ENCODE measurements at places on chromosomes 11 and 22.

- DNase-seq: no peak
Measured at GRCh38 chr11:18749681-18750319, 23.8 kb upstream of the IGSF22 start.

DNA sequence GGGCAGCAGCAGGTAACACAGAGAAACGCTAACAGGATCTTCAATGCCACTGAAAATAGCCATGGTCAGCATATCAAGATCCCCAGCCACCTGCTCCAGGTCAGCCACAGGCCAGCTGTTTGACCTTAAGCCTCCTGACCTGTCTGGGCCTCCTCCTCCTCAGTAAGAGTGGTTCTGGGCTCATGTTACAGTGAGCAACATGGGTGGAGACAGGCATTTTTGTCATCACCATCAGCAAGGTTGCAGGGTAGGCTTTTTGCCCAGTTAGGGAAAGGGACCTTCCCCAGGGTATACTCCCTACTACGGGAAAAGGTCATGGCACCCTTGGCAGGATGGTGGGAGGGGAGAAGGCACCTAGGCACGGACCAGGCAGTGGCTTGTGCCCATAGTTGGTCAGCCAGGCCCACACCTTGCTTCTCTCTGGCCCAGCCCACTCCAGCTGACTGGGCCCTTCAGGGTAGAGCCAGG is 131.8 kb upstream of the PARVA start:
- DNase-seq: no peak

- DNase-seq: no peak
Measured at GRCh38 chr11:74403607-74404321, 5.5 kb upstream of the PGM2L1 start.

DNA sequence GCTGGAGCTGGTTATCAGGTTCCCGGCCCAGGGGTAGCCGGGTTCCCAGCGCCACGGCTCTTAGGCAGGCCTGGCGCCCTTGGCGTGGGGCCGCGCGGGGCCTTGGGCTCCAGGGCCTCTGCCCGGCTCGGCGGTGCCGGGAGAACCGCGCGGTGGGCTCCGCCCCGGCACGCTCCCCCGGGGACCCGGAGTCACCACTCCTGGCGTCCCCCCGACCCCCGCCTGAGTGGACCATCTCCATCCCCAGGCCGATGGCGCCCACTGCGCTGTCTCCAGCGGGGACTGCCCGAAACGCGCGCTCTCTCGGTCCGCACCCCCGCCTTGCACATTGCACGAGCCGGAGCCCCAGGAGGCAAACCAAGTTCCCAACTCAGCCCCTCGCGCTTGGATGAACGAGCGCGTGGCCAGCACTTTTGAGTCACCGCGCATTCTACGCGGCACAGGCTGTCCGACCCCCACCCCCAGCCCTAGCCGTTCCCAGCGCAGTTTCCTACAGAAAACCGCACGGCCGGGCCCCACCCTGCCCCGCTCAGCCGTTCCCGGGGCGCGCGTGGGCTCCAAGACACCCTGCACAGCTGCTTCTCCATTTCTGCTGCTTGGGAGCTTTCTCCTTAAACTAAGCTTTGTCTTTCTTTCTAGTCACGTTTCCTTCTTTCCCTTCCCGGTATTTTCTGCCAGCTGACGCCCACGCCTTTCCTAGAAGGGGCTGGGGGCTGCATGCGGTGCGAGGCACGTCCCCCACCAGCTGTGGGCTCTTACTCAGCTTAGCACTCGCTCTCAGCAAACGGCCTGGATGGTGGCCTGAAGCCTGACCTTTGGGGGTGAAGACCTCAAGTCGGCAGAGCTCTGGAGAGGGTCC is 650 bp upstream of the CHID1 start:
- DNase-seq: no peak

GRCh38 chr22:45905326-45905923 is 71.5 kb downstream of the WNT7B start:
- no peak for DNase-seq

- no peak for DNase-seq
Measured at GRCh38 chr11:69005183-69005630, 7.8 kb downstream of the MRGPRF start.

- no peak for DNase-seq
Measured at GRCh38 chr22:40414838-40415505, 44.6 kb downstream of the SGSM3 start.

- DNase-seq: no peak
Measured at GRCh38 chr11:57303990-57304579, 20.7 kb downstream of the TNKS1BP1 start.

- no peak for DNase-seq
Measured at GRCh38 chr11:123509737-123510578, 79.9 kb downstream of the GRAMD1B start.

GRCh38 chr22:21816787-21817496 is 50.5 kb downstream of the MAPK1 start:
- DNase-seq: peak; percentile 72

DNA sequence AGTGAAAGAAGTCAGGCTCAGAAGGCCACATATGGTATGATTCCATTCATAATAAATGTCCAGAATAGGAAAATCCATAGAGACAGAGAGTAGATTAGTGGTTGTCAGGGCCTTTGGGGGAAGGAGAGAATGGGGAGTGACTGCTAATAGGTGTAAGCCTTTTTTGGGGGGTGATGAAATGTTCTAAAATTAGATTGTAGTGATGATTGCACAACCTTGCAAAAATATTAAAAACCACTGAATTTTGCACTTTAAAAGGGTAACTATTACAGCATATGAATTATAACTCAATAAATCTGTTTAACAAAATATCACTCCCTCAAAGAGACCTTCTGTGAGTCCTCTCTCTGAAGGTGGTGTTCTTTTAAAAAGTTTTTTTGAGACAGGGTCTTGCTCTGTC is 72.3 kb upstream of the GRK3 start:
- no peak for DNase-seq

DNA sequence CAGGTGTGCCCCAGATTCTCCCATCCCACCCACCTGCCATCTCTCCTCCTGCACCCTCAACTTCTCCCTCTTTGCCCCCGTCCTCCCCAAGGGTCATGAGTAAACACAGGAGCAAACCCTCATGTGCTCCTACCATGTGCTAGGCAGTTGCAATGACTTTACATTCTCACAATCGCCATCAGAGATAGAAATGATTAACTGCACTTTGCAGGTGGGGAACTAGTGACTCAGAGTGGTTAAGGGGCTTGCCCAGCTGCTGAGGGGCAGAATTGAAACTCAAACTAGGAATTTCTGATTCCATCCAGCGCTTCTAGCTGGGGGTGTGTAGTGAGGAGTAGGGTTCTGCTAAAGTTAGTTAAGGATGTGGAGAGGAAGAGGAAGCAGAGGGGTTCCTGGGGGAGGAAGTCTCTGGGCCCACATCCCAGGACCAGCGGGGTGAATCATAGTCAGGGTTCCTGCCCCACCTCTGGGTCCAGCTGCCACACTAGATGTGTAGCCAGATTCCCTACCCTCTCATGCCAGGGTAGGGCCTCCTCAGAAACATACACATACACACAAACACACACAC is 16.0 kb upstream of the PRG2 start:
- DNase-seq: no peak

- DNase-seq: no peak
Measured at GRCh38 chr11:77409046-77409445, 64.8 kb downstream of the PAK1 start.

DNA sequence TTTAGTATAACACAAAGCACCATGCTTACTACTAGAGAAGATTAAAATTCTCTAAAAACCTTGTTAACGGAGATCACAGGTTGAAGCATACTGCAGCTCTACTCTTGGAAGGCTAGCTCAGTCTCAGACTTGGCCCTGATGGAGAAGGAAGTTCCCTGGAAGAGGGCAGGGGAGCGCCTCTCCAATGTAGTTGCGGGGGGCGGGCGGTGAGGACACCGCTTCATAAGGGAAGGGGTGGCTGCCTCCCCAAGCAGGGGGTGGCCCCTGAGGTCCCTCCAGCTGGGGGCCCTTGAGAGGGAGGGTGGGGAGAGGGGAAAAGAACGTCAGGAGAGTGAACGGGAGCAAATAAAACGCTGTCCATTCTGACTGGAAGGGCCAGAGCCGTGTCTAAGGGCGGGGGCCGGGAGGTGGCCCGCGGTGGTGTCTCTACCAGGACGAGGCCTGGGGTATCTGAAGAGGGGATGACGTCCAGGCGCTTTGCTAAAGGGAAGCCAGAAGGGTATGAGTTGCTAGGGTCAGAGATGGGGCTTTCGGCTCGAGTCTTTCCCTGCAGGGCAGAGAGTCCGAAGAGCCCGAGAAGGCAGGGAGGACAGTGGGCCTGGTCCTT is 553 bp upstream of the USP47 start:
- peak; percentile 69 for DNase-seq

DNA sequence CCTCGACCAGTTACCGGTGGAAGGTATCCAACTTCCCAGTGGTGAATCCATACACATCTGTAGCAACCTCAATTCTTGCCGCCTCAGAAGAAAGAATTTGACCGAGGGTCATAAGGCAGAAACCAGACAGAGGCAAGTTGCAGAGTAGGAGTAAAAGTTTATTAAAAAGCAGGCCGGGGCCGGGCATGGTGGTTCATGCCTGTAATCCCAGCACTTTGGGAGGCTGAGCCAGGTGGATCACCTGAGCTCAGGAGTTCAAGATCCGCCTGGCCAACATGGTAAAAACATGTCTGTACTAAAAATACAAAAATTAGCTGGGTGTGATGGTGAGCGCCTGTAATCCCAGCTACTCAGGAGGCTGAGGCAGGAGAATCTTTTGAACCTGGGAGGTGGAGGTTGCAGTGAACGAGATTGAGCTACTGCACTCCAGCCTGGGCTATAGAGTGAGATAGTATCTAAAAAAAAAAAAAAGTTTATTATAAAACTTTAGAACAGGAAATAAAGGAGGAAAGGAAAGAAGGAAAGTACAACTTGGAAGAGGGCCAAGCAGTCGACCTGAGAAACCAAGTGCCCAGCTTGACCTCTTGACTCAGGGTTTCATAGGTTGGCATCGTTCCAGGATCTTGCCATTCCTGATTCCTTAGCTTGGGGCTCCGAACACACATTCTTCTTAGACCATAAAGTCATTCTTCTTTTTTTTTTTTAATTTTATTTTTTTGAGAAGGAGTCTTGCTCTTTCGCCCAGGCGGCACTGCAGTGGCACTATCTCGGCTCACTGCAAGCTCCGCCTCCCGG is 27.8 kb downstream of the RGL4 start:
- DNase-seq: no peak

DNA sequence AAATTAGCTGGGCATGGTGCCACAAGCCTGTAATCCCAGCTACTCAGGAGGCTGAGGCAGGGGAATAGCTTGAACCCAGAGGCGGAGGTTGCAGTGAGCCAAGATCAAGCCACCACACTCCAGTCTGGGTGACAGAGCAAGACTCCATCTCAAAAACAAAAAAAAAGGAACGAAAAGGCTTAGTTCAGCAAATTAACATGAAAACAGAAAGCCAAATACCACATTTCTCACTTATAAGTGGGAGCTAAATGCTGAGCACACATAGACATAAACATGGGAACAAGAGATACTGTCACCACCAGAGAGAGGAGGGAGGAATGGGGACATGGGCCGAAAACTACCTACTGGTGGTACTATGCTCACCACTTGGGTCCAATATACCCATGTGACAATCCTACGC is 38.6 kb downstream of the SCGB1A1 start:
- DNase-seq: no peak

- no peak for DNase-seq
Measured at GRCh38 chr22:38171927-38172831, 9.5 kb downstream of the PLA2G6 start.

- DNase-seq: no peak
Measured at GRCh38 chr22:42973536-42973881, 41.4 kb downstream of the PACSIN2 start.

DNA sequence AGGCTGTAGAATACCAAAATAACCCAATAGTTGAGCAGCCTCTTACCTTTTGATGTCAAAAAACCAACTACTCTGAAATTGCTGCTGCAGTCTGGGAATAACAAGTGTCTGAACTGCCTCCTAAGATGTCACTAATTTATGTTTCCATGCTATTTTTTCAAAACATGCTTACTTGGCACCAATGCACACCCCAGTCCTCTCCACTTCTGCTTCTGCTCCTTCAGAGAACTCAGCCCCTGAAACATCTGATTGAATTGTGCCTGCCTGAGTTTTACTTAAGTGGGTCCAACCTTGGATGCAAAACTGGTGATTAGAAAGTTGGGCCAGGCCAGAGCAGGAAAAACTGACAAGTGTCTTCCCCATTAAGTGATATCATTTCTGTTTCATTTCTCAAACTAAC is 24.6 kb upstream of the TMEM218 start:
- no peak for DNase-seq

DNA sequence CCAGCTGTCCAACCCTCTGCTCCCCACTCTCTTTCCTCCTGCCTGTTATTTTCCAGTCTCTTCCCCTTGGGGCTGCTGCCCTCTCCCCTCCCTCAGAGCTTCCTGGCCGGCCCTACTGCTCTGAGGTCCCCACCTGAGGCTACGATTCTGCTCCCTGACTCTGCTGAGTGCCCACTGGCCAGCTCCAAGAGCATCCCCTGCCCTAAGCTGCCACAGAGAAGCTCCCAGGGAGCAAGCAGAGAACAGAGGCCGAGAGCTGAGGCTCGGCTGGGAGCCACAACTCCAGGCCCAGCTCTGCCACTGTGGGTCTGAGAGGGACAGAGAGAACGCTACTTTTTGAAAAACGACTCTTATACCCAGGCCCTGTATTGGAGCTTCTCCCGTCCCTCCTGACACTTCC is 61.1 kb downstream of the CHRDL2 start:
- DNase-seq: no peak
